ENCODE measurements at places on chromosomes 7 and 10. TPM values are rescaled to one million over a fixed set of nuclear protein-coding genes. Genes with fewer than 3 reads are reported as not detected.

DNA sequence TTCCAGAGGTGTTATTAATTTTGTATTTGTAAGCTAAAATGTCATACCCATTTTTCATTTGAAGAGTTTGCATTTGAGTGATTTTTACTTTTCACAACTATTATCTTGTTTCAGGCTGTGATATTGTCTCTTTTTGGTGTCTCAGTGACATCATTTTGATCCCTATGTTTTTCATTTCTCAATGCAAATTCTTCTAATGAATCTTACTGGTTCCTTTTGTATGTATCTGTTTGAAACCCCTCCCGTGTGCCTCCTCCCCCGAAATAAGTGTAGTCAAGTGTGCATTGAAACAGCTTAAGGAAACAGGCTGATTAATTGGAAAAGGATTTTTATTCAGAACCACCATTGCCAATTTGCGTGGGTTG is 77.8 kb downstream of the SHH start:
- no peak for DNase-seq

DNA sequence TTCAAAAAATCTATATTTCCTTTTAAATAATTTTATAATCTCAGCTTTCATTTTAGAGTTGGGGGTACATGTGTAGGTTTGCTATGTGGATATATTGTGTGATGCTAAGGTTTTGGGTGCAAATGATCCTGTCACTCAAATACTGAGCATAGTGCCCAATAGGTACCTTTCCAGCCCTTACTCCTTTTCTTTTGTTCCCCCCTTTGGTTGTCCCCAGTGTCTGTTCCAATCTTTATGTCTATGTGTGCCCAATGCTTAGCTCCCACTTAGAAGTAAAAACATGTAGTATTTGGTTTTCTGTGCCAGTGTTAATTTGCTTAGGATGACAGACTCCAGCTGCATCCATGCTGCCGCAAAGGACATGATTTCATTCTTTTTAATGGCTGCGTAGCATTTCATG is 103.6 kb downstream of the ZEB1 start:
- DNase-seq = no peak

DNA sequence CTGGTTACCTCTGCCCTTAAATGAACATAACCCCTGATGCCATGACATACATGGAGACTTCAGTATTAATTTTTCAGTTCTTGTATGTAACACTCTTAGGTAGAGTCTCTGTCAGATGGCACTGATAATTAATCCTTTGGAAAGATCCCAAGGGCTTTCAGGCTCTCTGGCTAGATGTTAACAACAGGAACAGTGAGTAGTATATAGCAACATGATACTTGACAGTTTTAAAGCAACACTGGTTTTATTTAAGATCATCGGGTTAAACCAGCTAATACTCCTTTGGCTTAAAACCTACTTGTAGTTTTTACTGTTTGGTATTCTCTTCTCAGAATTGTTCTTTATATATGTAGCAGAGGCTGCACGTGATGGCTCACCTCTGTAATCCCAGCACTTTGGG is 27.3 kb downstream of the AHCYL2 start:
- no peak for DNase-seq

The SKIDA1 gene
- not detected for total RNA-seq

GRCh38 chr7:36075561-36075960 is 77.5 kb upstream of the EEPD1 start:
- DNase-seq = no peak

- DNase-seq = no peak
Measured at GRCh38 chr10:129715805-129716204, 248.3 kb downstream of the EBF3 start.

- DNase-seq = no peak
Measured at GRCh38 chr10:14499601-14499904, 168.8 kb upstream of the FRMD4A start.

- no peak for DNase-seq
Measured at GRCh38 chr7:152674860-152675758, 832 bp downstream of the XRCC2 start.

The OPALIN gene
- total RNA-seq = not detected

DNA sequence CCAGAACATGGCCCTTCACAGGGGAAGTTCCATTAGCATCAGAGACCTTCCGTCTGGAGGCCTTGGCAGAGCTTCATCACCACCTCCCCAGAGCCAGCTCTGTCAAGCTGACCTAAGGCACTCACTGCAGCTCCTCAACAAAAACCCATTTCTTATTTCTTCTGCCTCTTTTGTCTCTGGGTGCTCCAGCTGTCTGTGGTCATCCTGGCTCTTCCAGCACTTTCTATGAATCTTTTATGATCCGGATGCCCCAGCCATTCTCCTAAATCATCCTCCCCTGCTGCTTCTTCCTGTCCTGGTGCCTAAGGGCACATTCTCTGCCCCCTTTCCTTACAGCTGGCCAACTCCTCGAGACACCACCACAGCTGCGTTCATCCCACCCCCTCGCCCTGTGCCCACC is 171.7 kb upstream of the INSYN2A start:
- no peak for DNase-seq

DNA sequence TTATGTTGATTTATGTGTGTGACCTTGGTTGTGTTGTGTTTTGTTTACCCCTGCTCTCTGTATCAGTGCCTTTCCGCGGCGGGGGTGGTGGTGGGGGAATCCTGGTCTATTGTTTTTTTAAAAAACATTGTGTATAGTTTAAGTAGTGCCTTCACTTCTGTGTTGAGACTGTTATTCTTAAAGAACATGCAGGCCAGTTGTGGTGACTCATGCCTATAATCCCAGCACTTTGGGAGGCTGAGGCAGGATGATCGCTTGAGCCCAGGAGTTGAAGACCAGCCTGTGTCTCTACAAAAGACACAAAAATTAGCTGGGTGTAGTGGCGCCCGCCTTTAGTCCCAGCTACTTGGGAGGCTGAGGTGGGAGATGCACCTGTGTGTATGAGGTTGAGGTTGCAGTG is 429.0 kb upstream of the LRGUK start:
- DNase-seq = no peak

DNA sequence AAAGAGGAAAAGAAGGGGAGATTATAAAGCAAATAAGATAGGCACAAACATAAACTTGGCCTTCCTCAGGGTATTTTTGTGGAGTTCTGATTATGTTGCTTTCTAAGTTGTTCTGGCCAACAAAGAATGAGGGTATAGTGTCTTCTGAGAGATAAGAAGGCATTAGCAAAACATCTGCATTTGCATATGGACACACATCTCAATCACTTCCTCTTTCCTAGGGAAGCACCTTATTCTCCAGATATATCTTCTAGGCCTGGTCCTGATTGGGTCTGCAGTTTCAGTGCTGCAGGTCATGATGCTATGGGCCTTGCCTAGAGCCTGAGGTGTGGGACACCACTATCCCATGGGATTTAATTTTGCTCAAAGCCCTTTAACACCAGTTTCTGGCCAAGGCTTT is 308.8 kb upstream of the PHYHIPL start:
- DNase-seq = no peak

DNA sequence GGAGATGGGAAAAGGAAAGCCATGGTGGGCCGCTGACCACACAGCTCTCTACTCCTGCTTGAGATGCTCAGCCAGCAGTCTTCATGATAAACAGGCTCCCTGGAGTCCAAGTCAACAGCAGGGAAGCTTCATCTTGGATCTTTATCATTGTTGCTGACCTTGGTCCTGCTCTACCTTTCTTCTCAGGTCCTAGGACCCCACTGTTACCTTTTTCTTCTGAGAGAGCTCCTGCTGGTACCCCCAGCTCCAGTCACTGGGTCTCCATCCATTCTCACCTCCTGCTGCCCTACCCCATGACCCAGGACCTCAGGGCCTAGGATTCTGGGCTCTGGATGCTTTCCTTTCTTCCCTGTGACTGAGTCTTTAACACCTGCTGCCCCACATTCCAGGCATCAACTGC is 5.2 kb upstream of the CRTAC1 start:
- no peak for DNase-seq

DNA sequence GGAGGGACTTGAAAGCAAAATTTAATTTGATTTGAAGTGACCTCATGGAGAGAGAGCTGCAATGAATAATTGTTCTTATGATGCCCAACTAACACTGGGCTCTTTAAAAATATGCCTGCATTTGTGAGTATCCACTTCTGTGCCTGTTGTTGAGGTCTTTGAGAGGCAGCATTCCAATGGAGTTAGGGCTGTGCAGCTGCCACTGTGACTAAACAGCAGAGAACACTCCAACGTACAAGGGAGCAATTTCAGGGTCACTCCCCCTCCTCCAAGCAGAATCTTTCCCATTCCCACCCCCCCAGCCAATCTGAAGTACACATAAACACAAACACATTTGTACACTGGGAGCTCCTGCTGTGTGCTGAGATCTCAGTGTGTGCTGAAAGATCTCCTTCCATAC is 28.0 kb upstream of the GSAP start:
- DNase-seq = no peak

The MINDY4 gene
- 6.0 TPM for total RNA-seq

The NPC1L1 gene
- total RNA-seq = not detected

The ZNF467 gene
- 42.3 TPM for total RNA-seq

The INSYN2A gene
- total RNA-seq = not detected

The GNAI1 gene
- total RNA-seq = 8.7 TPM

GRCh38 chr7:34837801-34838201 is 179.8 kb downstream of the NPSR1 start:
- DNase-seq = no peak

DNA sequence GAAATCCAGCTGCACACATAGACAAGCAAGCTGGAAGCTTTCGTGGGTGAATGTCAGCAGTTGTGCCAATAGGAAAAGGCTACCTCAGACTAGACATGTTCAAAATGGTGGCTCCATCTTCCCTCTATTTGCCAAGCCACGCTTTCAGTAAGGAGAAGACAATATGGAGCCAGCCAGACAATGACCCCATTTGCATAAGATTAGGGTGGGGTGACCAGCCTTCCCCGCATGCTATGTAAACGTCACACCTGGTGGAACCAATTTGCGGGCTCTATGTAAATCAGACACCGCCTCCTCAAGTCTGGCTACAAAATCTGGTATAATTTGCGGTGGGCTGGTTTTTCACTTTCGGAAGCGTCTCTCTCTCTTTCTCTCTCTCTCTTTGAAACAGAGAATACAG is 297.4 kb upstream of the PCDH15 start:
- no peak for DNase-seq

- no peak for DNase-seq
Measured at GRCh38 chr10:8039321-8039881, 15.1 kb upstream of the GATA3 start.

DNA sequence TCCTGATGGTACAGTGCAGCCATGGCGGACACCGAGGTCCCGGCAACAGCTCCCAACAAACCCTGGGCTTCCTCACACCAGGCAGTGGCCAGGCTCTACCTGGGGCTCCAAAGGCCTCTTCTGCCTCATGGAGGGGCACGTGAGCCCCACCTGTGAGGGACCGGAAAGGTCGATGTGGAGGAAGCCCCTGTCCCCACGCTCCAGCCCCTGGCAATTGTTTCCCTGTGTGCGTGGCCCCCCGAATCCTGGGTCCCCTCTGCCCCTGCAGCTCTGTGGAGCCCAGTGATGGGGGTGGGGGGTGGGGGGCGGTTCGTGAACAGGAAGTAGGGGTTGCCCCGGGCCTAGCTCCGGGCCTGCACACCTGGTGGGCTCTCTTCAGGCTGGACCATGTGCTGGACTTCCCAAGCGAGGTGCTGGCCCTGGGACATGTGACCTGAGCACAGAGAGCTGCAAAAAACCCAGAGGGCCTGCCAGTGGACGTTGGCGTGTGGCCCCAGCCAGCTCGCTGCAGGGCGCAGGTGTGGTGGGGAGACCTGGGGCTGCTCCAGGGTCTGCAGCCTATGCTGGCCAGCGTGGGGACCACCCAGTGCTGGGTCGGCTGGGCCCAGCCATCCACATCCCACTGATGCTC is 72.6 kb downstream of the INPP5A start:
- DNase-seq = peak; percentile 53

The CLDN3 gene
- not detected for total RNA-seq

DNA sequence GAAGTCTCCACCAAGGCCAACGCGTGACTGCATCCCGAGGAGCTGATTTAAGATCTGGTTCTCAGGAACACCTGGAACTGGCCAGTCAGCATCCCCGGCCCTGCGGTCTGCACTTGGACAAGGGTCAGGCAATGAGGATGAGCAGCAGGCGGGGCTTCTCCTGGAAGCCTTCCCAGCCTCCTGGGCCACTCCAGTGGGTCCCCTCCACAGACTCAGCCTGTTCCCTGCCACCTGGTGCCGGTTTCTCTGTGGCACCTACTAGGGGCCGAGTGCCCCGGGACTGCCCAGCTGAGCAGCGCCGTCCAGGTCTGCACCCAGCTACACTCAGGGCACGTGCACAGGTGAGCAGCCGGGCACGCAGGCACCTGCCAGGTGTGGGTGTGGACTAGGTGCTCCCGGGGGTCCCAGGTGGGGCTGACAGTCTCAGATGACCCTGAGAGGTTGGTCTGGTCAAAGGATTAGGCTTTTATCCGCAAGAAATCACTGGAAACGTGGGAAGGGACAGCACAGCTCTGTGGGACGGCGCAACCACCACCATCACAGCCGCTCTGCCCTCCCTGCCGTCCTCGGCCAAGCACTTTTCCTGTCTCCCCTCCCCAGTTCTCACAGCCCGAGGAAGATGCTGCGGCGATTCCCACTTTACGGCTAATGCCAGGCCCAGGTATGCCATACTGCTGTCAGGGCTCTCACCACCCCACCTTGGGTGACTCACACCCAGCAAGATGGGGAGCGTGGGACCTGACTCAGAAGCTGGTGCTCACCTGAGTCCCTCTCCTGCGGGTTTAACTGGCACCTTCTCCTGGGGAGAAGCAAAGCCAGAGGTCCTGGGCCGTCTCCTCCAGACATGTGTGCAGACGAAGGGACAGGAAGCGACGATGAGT is 166.0 kb downstream of the RNF216 start:
- no peak for DNase-seq

GRCh38 chr7:1058821-1059199 is 14.5 kb downstream of the GPR146 start:
- no peak for DNase-seq

GRCh38 chr10:42973870-42974692 is 102.8 kb upstream of the RET start:
- peak; percentile 49 for DNase-seq

GRCh38 chr10:10819206-10819856 is 198.3 kb upstream of the CELF2 start:
- no peak for DNase-seq

The NPTX2 gene
- total RNA-seq = 44.2 TPM

GRCh38 chr10:95423164-95424005 is 132.6 kb upstream of the PDLIM1 start:
- no peak for DNase-seq

The ZNF425 gene
- total RNA-seq = not detected

DNA sequence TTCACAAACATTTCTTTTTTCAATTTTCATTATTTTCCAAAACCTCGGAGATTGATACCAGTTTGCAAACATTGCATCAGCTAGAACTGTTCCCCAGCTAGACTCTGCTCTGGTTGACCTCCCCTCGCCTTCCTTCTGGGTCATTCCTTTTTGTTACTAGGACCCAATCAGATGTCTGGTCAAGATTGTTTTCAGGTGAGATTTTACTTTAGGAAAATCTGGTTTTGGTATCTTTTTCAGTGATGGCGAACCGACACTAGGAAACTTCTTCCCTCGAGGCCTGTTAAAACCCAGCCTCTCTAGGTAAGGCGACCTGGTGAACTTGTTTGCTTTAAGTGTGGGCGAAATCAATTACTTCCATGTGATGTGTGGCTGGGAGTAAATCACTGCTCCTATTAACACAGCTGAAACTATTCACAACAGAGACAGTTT is 8.4 kb downstream of the PROSER2 start:
- DNase-seq = no peak

The ELOVL3 gene
- not detected for total RNA-seq
